Stimulated activated naive CD4-positive, alpha-beta T cell (primary cell): ENCODE measurements at places on chromosomes 5 and 9.

DNA sequence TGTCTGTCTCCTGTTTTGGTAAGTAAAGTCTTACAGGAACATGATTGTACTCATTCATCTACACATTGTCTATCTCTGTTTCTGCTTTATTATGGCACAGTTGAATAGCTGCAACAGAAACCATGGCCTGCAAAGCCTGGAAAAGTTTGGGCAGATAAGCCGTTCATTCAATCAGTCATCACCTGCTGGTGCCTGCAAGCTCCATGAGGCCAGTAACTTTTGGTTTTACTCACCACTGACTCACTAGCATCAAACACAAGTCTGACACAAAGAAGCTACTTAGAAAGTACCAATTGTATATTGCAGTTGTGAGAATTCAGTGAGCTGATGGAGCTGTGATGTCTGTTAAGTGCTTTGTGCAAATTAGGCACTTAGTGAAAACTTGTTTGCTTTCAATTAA, 373.6 kb upstream of the SGCD start:
- DNase-seq = no peak

DNA sequence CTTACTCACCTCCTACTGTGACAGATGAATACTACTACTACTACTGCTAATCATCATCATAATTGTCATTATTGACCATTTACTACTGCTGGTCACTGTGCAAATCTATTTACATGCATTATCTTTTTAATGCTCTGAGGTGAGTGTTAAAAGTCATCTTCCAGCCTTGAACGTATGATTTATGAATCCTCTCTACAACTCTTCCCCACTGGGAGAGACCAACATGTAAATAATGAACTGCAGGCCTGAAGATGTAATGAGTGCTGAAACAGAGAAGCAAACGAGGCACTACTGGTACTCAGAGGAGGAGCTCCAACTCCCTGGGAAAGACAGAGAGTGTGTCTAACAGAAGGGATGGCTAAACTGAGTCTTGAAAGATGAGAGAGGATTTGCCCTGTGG, 95.4 kb downstream of the JAKMIP2 start:
- no peak for DNase-seq

DNA sequence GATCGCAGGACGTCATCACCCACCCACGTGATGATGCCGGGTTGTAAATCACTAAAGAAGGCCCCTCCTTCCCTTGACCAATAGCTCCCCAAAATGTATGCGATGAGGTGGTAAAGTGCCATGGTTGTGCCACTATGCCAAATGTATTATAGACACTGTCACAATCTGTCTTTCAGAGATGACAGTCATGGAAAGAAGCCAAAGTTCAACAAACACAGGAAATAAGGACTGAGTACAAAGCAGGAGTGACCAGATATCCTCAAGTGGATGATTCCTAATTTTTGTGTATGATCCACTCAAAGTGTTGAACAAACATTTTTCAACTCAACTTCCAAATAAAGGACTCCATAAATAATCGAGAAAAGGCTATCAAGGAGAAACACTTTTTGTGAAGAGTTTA, 12.5 kb downstream of the GLIS3 start:
- no peak for DNase-seq

- no peak for DNase-seq
Observed at GRCh38 chr5:161373345-161373707, 173.2 kb downstream of the GABRB2 start.

GRCh38 chr9:4678679-4679267, 596 bp upstream of the CDC37L1 start:
- DNase-seq = peak; percentile 84

- DNase-seq = no peak
Observed at GRCh38 chr5:148855249-148856008, 29.0 kb downstream of the ADRB2 start.

GRCh38 chr5:170662966-170663365, 120.6 kb upstream of the GABRP start:
- DNase-seq = no peak

- DNase-seq = no peak
Observed at GRCh38 chr5:54837093-54837492, 148.3 kb downstream of the ESM1 start.

DNA sequence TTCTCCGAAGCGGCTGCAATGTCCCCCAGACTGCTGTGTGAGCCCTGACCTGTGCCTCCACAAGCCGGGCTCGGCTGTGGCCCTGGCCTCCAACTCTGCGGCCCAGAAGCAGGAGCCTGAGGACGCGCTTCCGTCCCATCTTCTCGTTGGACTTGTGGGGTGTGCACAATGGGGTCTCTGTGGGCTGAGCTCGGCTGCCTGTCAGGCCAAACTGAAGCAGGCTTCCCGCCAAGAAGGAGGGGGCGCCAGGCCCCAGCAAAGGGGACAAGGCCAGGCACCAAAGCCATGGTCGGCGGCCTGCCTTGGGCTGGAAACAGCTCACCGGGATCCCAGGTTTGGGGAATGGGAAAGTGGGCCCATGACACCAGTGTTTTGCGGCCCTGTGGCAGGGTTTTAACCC, 4.1 kb downstream of the NOTCH1 start:
- DNase-seq = no peak

DNA sequence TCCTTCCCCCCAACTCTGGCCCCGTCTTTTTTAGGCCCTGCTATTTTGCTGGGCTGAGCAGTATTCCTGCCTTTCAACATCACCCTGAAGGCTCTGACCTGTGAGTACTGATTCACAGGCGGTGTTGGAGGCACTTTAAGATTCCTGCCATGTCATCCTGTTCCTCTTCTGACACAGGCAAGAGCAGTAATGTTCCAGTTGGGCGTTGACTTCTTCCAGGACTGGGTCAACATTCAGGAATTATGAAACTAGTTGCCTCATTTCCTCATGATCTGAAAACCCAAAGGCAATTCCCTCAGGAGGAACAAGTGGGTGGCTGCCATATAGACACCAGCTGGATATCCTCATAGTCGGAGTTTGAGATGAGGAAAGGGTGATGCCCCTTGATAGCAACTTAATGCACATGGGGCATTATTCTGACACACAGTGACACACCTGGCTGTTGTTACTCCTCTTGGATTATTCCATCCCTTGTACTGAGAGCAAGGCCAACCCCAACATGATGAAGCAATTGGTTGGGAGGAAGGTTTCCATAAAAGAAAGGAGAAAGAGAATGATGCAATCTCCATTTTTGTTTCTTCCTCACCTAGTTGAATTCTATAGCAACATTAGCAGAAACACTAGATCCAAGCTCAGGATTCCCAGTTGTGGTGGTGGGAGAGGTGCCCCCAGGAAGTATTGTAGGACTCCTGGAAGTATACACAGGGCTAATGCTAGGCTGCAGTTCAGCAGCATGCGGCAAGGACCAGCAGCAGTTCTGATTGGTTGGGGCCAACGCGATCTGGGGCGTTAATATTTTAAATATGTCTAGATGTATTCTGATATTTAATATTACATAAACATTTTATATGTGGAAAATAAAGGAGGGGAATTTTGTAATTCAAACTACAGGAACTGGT, 19.6 kb upstream of the GLRX start:
- DNase-seq = no peak

DNA sequence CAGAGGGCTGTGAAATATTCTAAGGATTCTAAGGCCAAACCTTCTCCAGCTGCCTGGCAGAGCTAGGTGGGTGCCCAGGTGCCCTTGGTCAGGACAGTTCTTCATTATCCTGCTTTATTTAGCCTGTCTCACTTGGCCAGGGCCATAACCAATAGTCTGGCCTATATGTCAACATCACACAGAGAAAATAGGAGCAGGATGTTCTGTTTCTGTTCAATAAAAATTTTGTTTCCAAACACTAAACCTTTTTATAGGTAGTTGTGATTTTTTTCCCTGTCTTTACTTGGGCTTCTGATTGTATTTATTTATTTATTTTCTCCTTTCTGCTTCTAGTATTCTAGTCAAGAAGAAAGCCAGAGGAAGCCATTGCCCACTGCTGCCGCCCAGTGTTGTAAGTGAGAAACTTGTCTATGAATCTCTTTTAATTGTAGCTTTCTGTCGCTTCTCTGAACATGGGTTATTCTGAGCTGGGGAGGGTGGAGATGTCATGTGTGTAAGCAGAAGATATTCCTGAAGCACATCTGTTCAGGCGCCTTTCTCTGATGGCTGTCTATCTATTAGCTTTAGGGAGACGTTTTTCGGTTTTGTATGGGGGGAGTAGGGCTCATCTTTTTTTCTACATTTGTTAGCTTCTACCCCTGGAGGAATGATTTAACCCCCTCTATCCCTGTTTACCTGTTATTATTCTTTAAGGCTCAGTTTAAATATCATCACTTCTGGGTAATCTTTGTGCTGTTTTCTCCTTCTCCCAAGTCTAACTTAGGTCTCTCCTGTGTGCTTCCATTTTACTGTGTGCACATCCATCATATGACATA, 97.1 kb downstream of the UNC13B start:
- DNase-seq = peak; percentile 41

DNA sequence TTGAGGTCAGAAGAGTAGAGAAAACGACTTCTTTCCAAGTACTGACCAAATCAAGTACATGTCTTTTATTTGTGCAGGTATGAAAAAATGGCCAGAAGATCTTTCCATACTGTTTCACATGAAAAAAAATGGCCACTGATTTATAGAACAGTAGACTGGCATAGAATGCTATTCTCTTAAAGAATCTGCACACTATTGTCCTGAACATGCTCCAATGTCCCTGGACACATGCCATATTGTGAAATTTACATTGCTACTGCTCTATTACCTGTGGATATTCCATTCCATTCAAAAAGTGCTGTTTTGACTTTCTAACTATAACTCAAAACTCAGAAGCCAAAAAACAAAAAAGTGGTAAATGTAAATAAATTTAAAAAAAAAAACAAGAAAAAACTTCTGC, 60.6 kb downstream of the FBXL17 start:
- DNase-seq = no peak

DNA sequence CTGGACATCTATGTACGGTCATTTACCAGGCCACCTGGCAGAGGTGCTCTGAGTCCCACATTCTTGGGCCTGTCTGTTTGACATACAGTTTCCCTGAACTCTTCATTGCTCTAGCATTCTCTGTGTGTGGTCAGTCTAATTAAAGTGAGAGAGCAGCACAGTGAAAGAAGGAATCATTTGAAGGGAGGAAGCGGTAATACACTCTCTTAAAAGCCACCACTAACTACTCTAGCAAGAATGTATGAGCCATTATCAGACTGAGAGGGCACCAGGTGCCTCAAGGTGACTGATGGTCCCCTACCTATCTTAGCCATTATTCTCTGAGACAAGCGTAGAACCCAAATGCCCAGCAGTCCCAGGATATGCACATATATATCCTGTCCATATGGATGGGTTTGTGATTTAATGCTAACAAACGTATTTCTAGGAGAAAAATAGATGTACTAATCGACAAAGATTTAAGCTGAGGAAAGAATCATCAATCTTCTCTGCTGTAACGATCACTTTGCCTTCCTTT, 527.2 kb downstream of the PRELID2 start:
- DNase-seq = no peak

DNA sequence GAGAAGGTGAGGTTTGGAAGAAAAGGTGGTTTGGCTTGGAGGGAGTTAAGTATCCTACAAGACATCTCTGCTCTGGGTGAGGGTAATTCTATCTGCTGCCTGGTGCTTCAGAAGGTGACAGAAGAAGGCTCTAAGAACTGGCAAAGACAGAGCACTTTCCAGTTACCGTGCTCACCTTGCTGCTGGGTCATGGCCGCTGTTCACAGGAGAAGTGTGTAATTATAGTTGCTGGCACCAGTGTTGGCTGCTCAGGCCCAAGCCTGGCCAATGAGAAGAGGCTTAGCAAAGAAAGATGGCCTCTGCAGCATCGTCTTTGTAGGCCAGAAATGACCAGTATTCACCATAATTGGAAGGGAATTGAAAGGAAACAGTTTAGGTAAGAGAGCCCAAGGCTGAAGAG, 37.9 kb upstream of the KLF9 start:
- no peak for DNase-seq

DNA sequence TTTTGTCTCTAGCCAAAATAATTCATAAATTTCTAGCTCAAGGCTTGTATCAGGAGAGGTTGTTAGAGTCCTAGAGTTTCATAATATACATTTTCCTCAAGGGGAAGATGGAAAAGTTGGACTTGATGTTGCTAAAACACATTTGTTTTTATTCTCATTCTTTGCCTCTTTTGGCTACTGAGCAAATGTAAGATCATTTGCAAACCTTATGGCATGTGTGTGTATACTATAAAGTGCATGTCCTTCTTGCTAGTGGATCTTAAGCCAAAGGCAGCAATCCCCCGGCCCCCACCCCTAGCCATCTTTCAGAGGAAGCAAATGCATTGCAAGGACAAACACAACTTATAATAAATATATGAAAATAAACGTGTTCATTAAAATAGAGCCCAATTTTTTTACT, 43.0 kb downstream of the ADAMTSL1 start:
- DNase-seq = no peak

DNA sequence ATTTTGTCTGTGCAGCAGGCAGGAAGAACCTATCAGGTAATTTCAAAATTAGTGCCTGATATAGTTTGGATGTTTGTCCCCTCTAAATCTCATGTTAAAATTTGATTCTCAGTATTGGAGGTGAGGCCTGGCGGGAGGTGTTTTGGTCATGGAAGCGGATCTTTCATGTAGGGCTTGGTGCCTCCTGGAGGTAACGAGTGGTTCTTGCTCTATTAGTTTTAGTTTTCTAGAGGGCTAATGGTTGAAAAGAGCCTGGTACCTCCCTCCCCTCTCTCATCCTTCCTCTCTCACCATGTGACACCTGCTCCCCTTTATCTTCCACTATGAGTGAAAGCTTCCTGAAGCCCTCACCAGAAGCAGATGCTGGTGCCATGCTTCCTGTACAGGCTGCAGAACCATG, 106.3 kb downstream of the DRD1 start:
- DNase-seq = no peak

- no peak for DNase-seq
Observed at GRCh38 chr9:93945400-93946337, 9.5 kb downstream of the BARX1 start.

GRCh38 chr5:81337803-81338202, 36.4 kb downstream of the ZCCHC9 start:
- no peak for DNase-seq

DNA sequence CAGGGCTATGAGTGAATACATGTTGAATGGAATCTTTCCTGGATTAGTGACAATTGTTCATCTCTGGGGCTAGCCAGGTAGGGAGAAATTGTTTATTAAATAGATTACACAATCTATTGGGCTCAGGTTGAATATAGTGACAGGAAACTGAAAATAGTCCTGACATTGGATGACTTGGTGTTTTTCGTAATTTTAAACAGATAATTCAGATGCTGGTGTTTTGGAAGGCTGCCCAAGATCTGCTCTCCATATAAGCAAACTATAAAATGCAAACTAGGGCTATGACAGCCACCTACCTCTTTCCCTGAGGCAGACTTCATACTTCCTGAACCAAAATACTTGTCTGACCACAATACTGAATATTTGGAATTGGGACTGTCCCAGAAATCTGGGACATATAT, 99.1 kb downstream of the ENC1 start:
- DNase-seq = no peak

- no peak for DNase-seq
Observed at GRCh38 chr9:9099646-9100045, 1300.1 kb upstream of the DMAC1 start.

DNA sequence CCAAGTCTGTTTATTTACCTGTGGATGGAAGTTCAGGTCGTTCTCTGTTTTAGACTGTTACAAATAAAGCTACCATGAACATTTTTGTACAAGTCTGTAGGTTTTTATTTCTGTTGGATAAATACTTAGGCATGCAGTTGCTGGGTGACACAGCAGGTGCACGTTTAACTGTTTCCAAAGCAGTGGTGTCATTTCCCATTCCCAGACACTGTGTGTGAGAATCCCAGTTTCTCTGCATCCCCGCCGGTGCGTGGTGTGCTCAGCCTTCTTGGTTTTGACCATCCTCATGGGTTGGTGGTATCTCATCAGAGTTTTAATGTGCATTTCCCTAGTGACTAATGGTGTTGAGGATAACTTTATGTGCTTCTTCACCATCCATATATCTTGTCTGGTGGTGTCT, 27.2 kb downstream of the AHRR start:
- DNase-seq = no peak
